CD4-positive, alpha-beta T cell treated with Interleukin-15 for 1 hour (primary cell): ENCODE measurements at places on chromosomes 11 and 22.
A peak's percentile ranks its signal among the peaks of the same experiment; 100 is the strongest.

- no peak for DNase-seq
These were observed 165.1 kb downstream of the CEP164 start for GRCh38 chr11:117492578-117493251.

GRCh38 chr11:121437018-121437685, 15.0 kb upstream of the SORL1 start:
- DNase-seq = no peak

DNA sequence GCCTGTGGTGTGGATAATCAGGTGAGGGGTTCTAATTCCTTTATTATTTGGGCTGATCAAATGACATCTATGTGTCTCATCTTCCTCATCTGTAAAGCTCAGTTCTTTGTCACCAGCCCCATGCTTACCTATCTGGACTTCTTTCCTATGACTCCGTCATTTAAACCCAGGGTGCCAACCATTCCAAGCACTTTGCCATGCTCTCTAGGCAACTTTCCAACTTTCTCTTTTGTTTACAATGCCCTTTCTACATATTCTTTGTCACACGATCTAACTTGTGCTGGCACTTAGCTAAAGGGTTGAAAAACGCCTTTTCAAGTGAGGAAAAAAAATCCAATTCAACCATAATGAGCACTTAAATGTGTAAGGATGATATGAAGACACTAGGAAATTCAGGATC, 27.9 kb downstream of the EXPH5 start:
- DNase-seq = no peak

DNA sequence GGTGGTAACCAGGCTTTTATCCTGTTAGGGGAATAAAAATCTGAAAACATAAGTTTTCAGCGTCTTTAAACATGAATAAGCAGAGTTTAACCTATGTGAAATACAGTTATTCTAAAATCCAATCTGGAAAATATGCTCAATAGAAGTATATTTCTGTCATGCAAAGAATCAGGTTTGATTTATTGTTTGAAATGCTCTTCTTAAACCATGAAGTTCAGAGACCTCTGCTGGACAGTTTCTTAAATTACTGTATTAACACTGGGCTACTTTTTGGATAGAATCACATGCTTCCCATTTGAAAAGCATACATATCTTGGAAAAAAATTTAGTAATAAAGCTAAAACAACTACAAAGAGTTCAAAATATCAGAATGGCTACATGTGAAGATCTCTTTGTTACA, 25.4 kb downstream of the APIP start:
- no peak for DNase-seq

DNA sequence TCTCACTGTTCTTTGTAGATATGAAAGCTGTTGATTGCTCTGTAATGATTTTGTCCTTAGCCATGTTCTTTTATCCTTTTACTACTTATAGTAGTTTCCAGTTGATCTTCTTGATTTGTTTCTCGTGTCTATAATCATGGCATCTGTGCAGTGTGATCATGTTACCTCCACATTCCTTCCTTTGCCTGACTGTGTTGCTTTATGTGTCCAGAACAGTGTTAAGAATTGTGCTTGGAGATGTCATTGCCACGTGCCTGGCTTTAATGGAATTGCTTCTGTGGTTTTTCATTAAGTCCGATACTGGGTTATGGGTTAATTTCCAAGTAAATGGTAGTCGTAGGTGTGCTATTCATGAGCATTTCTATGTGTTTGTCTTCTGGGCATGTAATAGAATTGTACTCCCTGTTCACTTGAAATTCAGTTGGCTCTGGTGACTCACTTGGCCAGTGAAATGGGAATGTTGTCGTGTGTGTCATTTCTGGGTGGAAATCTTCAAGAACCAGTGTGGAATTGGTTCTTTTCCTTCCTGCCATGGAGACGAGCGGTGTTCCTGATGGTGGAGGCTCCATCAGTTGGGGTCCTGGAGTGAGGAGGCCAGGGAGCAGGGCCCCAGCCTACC, 6.8 kb downstream of the GTSE1 start:
- DNase-seq = no peak

DNA sequence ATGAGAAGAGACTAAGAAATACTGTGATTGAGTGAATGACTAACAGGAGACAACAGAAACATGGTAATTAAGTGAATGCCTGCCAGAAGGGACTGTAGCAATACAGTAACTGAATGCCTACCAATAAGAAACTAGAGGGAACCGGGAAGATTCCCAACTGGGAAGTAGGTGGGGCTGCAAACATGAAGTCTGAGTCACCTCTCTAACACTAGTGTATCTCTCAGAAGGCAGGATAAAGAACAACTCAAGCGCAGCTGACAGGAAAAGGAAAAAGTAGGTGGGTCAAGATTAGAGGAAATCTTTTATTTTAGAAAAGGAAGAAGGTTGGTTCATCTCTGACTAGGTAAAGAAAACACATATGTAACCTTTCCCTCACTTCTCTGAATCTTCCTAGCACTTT, 14.0 kb downstream of the C11orf42 start:
- no peak for DNase-seq

- no peak for DNase-seq
These were observed 1.7 kb upstream of the TECTA start for GRCh38 chr11:121099364-121099763.

DNA sequence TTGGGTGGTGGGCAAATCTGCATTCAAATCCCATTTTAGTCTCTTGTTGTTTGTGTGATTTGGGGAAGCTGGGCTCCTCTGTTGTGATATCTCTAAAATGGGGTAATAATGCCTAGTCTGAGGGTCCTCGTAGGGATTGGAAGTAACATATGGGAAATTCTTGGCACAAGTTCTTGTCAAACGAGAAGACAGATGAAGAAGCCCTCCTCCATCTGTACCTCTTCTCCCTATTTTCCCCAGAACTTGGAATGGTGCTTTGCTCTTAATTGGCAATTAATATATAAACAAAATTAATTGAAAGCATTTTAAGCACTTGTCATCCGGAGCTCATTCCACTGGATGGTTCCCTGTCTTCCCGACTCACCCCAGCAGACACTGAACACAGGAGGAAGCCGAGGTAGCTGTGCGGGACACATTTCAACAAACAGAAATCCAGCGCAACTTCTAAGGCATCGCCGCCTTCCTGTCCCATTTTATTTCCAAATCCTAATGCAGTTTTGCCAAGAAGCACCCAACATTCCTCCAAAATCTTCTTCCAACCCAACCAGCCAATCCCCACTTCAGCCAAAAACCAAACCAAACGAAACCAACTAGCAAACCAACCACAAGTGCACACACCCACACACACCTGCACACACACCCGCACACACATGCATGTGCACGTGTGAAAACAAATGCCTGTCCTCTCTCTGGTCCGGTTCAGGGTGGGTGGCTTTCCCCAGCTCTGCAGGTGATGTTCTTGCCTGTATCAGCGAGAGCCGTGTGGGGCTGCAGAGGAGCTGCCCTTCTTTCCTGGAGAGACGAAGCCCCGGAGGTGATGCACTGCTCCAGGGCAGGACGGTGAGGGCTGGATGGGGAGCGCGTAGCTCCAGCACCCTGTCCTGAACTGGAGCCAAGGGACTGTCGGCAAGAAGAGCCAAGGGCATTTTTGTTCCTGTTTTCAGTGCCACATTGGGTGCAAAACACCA, 100.8 kb upstream of the B3GAT1 start:
- peak; percentile 13 for DNase-seq

- no peak for DNase-seq
These were observed 198.7 kb downstream of the AASDHPPT start for GRCh38 chr11:106276126-106276525.

DNA sequence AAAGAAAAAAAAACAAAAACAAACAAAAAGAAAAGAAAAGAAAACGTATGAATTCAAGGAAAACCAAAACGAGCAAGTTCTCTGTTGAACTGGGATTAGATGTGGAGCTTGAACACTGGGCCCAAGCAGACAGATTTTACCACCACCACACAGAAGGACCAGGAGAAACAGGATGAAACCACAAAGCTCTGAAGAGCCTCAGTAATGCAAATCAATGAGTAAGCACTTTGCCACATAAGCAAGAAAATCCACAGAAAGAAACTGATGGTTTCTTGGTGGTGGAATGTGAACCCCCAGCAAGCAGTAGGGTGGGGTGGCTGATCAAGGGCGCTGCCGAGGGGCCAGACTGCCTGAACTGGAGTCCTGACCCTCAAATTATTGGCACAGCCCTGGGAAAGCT, 50.9 kb upstream of the NFRKB start:
- DNase-seq = no peak

DNA sequence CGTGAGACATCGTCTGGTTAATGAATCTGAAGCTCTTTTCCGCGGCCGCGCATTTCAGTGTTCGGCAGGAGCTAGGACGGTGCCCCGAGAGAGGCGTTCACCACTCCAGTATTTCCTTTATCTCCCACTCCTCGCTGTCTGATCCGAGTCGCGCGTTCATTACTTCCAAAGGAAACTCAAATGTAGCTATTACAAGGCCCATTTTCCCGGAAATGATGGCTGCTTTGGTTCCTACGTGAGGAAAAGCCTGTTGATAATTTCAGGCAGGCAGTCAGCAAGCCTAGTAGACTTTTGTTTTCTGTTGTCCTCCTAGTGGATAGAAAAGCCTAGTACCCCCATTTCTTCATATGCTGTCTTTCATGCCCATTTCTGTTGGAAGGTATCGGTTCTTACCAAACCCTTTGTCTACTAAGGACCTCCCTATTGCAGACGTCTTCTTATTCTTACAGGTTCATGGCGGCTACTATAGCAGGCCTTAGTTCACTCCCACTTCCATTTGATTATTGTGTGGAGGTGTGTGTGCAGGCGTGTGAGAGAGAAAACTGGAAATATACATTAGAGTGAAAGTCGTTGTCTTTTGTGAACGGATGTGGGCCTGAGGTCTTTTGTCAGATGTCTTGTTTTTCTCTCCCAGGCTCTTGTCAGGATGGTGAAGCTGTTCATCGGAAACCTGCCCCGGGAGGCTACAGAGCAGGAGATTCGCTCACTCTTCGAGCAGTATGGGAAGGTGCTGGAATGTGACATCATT, 737 bp downstream of the RBM4 start:
- no peak for DNase-seq

DNA sequence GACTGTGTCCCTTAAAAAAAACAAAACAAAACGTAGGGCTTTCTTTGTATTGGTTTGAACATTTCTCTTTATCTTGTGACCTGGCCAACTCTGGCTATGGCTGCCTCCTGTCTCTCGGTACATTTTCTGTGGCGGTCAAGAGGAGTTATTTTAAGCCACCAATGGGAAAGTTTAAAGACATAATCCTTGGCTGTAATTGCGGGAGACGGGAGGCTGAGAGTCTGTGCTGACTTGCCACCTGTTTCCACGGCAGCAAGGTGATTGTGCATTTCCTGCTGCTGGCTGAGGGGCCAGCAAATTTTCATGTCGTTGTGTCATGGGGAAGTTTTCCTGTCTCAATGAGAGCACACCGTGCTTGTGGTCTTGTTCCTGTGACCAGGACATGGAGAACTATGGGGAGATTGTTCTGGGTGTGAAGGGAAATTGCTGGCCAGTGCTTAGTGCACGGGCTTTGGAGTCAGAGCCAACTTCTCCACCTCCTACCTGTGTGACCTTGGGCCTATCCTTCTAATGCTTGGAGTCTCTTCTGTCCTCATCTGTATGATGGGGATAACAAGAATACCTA, 11.0 kb downstream of the PTPRJ start:
- no peak for DNase-seq

- DNase-seq = no peak
These were observed 1.6 kb upstream of the FBXO3 start for GRCh38 chr11:33775832-33776470.

DNA sequence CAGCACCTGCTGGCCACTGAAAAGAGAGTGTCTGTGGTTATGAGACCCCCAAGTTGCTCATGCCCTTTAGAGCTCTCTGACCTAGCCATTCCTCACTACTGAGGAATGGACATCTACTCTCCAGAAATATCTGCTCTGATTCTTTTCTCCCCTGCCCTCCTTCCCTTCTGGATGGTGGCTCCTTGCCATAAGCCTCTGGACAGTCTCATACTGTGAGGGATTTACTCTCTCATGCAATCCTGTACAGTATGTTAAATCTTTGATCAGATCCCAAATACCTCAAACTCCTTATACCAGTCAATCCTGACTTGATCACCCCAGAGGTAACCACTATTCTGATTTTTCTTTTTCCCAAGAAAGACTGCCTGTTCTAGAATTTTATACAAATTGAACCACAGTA, 80.7 kb downstream of the ARHGAP20 start:
- no peak for DNase-seq

DNA sequence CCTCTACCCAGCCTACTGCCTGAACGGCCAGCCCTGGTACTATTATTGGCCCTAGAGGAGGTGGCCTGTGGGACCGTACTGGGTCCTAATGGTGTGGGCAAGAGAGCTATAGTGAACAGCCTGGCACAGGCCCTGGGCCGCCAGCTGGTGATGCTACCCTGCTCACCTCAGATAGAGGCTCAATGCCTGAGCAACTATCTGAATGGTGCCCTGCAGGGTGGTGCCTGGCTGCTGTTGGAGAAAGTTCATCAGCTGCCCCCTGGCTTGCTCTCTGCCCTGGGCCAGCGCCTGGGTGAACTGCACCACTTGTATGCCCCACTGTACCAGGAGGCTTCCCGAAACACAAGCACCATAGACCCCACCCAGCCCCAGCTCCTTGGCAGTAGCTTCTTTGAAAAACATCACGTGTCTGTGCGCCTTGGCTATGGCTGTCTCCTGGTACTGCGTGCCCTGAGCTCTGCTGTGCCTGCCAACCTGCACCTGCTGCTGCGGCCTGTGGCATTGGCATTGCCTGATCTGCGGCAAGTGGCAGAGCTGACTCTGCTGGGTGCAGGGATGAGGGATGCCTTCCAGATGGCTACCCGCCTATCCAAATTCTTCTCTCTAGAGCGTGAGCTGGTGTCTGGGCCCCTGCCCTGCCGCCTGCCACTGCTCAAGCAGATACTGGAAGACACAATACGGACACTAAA, 49.0 kb downstream of the DNHD1 start:
- no peak for DNase-seq

DNA sequence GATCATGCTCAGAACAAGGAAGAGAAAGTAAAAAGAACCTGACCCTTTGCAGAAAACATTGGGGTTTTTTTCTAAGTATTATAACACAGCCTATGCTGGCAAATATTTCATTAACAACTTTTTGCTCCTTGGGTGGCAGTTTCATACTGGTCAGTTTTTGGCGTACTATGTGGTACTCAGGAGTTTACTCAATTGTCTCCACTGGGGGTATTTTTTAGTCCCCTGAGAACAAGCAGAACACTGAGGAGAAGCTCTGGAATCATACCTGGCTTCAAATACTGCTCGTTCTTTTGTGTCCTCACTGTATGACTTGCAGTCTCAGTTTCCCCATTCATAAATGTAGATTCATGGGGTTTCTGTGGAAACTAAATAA, 90.4 kb downstream of the SERGEF start:
- DNase-seq = no peak

DNA sequence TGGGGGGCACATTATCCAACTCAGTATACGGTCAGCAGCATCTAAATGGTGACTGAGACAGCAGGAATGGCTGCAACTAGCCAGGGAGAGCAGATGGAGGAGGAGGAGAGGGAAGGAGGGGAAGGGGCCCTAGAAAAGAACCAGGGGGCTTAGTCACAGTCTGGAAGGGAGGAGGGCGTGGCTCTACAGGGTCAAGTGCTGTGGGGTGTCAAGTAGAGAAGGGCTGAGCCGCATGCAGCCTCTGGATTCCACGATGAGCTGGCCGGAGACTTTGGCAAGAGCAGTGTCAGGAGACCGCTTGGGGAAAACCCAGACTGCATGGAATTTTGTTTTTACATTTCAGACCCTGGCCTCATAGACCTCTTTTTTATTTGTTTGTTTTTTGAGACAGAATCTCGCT, 25.8 kb upstream of the PPFIA1 start:
- no peak for DNase-seq
